ENCODE measurements at places on chromosomes 3 and 15.
A peak's percentile ranks its signal among the peaks of the same experiment; 100 is the strongest.

- no peak for DNase-seq
Observed at GRCh38 chr3:138254216-138254615, 67.1 kb downstream of the ARMC8 start.

GRCh38 chr3:58015520-58015915 lies 7.3 kb downstream of the FLNB start:
- DNase-seq, result no peak

- no peak for DNase-seq
Observed at GRCh38 chr15:72345806-72346205, 25.8 kb upstream of the CELF6 start.

DNA sequence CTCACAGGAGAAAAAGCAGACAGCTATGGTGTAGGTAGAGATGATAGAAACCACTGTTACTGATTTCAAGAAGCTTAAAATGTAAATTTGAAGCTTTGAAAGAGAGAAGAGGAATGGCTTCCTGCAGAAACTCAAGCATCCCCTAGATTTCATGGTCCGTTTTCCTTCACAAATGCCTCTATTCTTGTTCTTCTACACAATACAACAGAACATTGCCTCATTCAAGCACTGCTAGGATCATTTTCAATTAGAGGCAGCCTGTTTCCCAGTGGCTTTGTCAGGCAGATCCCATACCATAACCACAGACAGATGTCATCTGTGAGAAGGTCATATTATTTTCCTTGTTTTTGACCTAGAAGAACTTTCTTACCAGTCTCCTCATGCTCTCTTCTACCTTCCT lies 77.9 kb upstream of the SPRED1 start:
- no peak for DNase-seq

- DNase-seq, result no peak
Observed at GRCh38 chr15:76024021-76024768, 12.0 kb upstream of the NRG4 start.

DNA sequence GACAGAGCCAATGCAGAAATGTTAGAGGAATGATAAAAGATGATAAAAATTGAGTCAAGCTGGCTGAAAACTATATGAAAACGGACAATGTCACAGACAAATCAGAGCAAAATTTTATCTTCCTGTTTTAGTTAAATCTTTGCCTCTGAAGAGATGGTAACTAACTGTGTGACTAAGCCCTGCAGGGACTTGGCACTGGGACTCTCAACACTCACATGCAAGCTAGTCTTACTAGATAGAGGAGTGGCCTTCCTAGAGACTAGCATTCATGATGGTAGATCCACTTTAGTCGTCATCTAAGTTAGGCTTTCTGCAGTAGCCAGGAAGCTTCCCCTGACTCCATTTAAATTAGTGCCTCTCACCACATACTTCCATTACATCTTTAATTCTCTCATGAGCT lies 4.1 kb downstream of the CCDC191 start:
- no peak for DNase-seq

GRCh38 chr3:156469456-156469855 lies 85.5 kb downstream of the SSR3 start:
- DNase-seq, result no peak

DNA sequence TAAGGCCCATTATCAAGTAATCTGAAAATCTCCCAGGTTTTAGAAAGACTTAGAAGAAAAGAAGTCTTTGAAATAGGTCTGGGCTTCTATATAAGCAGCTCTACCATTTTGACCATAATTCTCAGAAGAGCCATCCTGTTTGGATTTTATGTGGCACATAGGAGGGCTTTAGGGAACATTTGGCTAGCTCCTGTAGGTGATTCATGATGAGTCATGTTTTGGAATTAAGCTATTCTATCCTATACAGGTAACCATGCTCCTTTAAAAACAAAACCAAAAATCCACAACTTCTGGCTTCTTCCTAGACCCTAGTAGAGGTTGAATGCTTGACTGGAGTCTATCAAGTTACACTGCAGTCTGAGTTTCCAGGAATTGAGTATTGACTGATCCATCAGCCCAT lies 8.9 kb downstream of the SST start:
- DNase-seq, result no peak

DNA sequence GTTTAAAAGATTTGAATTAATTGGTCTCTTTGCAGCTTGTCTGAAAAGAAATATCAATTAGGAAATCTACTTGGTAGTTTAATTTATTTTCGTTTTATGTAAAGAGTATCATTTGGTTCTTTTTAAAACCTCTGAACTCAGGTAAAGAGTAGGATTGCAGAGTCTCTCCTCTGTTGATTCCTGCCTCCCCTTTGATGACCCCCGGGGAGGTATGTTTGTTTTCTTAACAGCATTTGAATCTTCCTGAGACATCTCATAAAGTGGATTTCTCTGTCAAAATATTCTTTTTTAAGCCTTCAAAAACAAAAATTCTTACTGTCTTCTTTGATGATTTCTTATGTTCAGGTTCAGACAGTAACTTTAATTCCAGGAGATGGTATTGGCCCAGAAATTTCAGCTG lies 8.0 kb downstream of the IDH3A start:
- DNase-seq, result no peak

GRCh38 chr15:23548071-23548470 lies 17.4 kb upstream of the MKRN3 start:
- DNase-seq, result no peak

DNA sequence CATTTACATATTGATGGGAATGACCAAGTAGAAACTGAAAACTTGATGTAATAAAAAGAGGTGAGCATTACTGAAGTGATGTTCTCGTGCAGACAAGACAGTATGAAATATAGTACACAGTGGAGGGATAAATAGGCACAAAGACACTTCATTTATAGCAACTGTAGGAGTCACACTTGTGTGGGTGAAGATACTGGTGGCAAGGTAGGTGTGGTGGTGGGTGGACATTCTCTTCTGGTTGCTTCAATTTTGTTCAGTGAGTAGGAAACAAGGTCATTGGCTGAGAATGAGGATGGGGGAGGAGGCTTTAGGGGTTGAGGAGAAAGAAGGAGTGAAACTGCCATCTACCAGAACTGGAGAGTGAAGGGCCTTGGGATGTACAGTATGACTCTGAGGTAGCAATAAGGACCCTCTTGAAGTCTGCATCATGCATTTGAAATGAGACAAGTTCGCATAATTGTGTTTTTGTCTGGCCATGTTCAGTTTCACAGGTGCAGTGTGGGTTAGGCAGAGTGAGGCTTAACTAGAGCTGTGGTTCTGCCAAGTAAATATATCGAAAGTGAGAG lies 6.6 kb downstream of the CPNE9 start:
- no peak for DNase-seq

GRCh38 chr3:160126761-160127160 lies 98.5 kb upstream of the C3orf80 start:
- DNase-seq, result no peak

DNA sequence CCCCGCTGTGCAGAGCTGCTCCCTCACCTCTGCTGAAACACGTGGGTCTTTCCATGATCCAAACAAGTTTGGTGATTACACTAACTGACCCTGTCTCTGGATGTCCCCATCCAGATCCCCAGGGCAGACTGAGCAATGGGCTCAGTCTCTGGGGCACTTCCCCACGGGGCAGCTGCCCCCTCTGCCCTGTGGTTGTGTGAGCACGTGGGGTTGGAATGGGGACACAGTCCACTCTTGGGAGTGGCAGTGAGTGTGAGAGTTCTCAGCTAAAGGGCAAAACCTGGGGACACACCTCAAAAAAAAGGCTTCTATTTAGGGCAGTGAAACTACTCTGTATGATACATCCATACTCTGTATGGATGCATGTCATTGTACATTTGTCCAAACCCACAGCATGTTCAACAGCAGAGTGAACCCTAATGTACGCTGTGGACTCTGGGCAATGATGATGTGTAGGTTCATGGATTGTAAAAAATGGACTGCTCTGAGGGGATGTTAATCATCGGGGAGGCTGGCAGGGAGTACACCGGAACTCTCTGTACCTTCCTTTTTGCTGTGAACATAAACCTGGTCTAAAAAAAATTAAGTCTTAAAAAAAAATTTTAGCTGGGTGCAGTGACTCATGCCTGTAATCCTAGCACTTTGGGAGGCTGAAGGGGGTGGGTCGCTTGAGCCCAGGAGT lies 49.9 kb upstream of the BLM start:
- DNase-seq, result no peak

- DNase-seq, result peak; percentile 60
Observed at GRCh38 chr15:57732526-57733331, 26.2 kb downstream of the POLR2M start.

- no peak for DNase-seq
Observed at GRCh38 chr15:52709187-52709981, 30.2 kb upstream of the ATOSA start.

DNA sequence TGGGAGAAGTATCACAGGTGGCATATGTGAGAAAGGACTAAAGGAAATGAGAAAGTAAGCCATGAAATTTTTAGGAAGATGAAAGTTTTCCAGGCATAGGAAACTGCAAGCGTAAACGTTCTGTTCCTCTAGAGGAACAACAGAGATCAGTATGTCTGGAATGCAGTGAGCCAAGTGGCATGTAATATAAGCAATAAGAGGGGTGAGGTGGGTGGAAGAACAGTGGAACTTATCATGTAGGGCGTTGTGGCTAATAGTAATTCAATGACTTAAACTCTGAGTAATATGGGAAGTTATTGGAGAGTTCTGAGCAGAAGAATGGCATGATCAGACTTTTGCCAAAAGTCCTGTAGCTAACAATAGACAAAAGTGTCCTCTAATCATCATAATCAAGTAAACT lies 902.9 kb downstream of the EPHA3 start:
- no peak for DNase-seq

DNA sequence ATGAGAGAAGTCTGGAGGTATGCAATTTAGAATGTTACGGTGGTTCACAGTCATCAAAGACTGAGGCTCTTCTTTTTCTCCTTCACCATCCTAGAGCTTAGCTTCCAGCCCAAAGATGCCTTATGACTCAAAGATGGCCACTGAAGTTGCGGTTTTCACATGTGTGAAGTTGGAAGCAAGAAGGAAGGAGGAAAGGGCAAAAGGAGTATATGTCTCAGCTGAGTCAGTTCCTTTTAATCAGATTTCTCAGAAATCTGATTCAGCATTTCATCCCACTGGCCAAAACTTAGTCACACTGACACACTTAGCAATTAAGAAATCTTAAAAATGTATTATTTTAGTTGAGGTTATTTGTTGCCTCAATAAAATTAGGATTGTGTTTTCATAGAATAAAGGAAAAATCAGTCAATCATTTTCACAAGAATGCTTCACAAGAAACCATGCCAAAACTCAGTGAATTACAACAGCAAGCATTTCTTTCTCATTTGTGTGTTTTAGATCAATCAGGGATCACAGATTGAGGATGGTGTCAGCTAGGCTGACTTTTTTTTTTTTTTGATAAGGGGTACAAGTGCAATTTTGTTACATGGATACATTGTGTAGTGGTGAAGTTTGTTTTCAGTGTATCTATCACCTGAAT lies 211.1 kb upstream of the GADL1 start:
- peak; percentile 7 for DNase-seq

DNA sequence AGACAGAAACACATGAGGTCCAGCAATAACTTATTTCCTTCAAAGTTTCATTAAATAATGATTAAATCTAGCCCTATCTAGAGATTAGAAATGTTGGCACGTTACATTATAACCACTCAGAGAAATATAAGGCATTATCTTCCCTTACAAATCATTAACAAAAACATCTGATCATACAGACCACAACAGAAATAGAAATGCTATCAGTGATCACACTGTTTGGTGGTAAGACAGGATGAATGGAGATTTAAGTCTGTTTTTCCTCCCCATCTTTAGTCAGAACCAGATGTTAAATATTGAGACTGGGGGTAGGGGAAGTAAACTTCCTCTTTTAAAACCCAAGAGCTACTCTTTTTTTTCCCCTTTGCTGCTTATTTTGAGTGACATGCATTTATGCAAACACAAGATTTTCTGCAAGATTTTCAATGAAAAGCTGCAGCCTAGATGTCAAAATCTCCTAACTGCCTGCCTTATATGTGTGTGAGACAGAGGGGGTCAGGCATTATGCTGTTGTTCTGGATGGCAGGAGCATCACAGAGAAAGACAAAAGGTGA lies 70.4 kb downstream of the CBLB start:
- no peak for DNase-seq

DNA sequence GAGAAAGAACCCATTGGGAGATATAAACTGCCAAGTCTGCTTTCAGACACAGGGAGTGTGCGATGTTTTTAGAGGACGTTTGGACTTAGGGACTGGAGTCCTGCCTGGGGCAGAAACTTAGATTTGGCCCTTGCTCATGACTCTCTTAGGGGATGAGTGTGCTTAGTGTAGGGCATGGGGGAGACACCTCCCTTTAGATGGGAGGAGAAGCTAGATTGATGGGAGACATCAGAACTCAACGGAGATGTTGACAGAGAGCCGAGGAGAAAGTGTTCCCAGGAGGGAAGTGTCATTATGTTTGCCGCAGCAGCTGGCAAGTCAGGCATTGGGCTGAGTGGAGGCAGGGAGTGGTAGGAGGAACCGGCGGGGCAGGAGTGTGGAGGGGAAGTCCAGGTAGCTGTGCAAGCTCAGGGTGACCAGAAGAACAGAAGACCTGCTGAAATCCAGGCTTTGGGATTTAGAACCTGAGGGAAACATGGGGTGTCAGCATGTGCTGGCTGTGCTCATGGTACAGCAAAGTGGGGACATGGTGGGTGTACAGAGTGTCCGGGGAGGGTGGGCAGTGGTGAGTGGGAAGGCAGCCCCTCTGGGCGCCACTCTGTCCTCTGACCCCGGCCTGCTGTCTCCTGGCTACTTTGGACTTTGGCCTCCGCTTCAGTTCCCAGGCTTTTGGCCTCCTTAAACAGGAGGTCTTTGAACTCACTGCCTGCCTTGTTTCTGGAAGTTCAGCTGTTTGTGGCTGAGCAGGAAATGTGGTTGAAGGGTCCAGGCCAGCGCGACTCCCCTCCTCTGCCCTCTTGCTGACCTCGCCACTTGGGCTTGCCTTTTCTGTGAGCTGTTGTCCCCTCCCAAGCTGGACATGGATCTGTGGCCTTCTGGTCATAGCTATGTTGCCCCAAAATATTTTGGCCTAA lies 324.0 kb upstream of the LRRFIP2 start:
- no peak for DNase-seq

DNA sequence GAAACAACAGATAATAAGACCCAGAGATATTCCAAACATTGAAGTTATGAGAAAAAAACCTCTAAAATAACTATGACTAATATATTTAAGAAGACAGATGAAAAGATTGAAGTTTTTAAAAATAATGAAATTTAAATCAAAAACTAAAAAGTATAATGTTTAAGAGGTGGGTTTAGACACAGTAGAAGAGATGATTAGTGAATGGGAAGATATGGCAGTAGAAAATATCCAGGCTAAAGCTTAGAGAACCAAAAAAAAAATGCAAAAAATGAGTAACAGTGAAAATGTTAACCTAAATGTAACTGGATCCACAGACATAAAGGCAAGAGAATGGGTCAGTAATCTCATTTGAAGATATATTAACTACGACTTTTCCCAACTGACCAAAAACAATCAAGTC lies 52.2 kb downstream of the RETNLB start:
- no peak for DNase-seq

DNA sequence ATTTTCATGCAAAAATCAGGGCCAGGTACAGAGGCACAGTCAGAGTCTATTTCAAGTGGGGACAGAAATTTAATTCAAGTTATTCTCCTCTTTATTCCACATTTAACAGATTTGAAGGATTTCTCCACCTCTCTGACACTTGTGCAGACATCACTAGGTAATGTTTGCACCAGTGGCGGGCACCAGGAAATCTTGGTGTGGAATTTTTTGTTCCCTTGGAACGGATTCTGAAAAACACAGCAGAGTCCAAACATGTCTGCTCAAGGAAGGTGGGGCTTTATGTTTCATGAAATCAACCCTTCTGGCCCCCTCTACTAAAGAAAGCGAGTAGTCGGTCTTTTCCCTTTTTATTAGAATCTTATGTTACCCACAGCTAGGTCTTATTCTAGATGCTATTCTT lies 271.2 kb upstream of the MDFIC2 start:
- no peak for DNase-seq

Data from activated CD4-positive, alpha-beta T cell treated with anti-CD3 and anti-CD28 coated beads, Interleukin-2, amount 10 ng/mL, durations not matched to agents 7 days and 5 days (primary cell).